ENCODE measurements at places on chromosomes 16 and 17.

GRCh38 chr16:66847533-66848067, 3.4 kb downstream of the CA7 start:
- DNase-seq = no peak

- peak; percentile 33 for DNase-seq
Measured at GRCh38 chr16:24070851-24071250, 185.3 kb upstream of the CACNG3 start.

GRCh38 chr16:84751947-84752346, 52.1 kb downstream of the USP10 start:
- DNase-seq = no peak

GRCh38 chr16:57623251-57624043, 5.0 kb upstream of the ADGRG1 start:
- no peak for DNase-seq

GRCh38 chr17:40922239-40922638, 15.2 kb downstream of the KRT23 start:
- DNase-seq = no peak

- DNase-seq = no peak
Measured at GRCh38 chr16:12881740-12882139, 19.7 kb upstream of the SHISA9 start.

DNA sequence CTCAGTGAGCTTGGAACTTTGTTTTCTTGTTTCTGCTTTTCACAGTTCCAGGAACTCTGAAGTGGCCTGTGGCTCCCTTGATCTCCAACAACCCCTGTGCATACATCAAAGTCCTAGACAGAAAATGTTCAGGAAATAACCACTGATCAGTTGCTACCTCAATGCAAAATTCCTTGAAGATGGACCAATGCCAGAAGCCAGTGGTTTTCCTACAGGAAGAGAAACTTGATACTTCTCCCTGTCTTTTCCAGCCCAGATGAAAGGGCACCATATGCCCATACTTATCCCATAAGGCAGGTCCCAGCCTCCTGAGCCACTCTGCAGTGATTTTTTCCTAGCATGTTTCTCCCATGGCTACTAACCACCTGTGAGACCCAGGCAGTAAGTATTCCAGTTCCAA, 12.3 kb upstream of the CDRT4 start:
- no peak for DNase-seq

DNA sequence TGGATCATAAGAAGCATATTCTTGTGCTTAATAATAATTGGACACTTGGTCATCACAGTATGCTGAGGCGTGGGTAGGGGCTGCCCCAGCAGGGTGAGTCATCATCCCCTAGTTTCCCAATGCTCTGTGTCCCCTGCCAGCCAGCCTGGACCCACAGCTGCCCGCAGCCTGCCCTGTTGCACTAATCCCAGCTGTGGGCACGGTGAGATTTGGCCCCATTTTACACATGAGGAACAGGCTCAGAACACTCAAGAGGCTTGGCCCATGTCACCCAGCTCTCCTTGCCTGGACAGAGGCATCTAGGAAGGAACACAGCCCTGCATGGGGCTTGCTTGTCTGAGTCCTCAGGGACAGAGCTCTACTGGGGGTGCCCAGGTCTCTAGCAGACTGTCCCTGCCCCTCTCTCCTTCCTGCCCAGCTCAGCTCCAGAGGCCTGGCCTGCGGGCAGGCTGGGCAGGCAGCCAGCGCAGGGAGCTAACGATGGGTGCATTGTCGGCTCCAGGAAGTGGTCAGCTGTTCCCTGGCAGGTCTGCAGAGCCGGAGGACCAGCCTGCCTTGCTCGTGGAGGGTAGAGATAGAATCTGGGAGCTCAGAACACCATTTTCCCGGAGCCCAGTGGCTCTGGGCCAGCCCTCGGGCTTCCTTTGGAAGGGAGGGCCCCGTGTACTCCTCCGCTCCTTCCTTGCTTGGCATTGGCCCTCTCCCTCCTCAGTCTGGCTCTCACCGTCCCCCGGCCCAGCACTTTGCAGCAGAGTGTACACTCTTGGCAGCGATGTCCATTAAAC, 189.4 kb downstream of the RAB11FIP4 start:
- peak; percentile 54 for DNase-seq

GRCh38 chr17:13825526-13826040, 223.9 kb upstream of the HS3ST3A1 start:
- no peak for DNase-seq

- no peak for DNase-seq
Measured at GRCh38 chr16:60820361-60820760, 1215.9 kb downstream of the CDH8 start.

GRCh38 chr17:16379654-16380053, 1.2 kb upstream of the UBB start:
- no peak for DNase-seq

DNA sequence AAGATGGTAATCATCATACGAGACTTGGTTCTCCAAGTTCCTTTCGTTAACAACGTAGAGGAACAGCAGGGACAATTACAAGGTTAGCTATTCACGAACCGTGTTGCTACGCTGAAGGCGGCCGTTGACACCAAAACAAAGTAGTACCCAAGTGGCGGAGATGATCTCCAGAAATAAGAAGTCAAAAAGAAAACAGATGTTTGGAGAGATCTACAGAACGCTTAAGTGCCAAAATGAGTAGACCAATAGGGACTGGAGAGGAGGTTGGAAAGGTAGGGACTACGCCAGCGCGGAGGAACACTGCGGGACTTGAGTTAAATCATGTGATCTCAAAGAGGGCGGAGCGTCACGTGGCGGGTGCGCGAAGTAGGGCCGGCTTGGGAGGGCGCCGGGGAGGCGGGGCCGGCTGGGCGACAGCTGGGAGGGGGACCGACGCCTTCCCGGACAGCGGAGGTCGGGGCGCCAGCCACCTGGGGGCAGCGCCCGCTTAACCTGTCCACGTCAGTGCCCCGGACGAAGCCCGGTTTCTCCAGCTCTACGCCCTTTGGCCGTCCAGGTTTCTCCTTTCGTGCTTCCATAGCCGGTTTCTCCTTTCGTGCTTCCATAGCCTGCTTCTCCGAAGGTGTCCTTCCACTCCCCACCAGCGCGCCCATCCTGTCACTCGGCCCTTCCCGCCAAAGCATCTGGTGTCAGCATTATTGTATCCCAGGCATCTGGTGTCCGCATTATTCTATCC, 636 bp upstream of the GABARAP start:
- peak; percentile 94 for DNase-seq

DNA sequence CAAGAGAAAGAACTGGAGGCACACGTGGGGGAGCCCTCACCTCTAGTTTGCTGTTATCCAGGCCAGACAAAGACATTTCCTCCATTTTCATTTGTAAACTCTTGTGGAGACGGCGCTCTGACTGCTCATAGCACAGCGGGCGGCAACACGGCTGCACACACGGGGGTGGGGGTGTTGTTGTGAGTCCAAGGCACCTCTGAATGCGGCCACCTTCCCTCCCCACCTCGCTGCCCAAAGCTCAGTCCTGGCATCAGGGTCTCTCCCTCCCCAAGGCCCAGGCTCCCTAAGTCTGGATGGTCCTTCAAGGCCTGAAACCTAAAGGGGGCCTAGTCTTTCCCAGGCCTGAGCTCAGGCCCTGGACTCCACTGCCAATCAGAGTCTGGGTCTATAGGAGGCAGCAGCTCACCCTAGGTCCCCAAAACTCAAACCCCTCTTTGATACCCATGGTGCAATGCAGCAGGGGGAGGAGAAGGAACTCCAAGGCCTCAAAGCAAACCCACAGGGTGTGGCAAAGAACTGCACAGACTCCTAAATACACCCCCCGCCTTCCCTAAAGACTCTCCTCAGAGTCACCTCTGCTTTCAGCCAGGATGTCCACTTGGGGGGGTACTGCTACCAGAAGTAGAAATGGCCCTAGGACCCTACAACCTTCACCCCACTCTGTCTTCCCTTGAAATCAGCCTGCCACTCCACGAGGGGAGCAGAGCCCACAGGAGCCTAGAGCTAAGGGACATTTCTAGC, 1.5 kb downstream of the ATXN7L3 start:
- peak; percentile 91 for DNase-seq

- no peak for DNase-seq
Measured at GRCh38 chr16:12250578-12250977, 274.0 kb downstream of the SNX29 start.

DNA sequence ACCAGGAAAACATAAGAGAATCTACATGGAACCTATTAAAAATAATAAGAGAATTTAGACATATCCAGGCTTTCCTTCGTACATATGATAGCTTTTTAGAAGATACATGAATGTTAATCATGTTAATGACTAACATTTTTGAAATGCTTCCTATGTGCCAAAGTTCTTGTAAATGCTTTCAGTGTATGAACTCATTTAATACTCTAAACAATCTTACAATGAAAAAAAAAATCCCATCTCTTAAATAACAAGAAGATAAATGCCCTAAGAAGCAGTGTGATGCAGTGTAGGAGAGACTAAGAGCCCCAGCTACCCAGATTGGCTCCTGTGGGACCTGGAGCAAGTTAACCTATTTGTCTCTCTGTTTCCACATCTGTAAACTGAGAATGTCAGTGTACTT, 220.4 kb upstream of the MYOCD start:
- DNase-seq = no peak

- DNase-seq = no peak
Measured at GRCh38 chr16:61936522-61936921, 99.7 kb downstream of the CDH8 start.

- no peak for DNase-seq
Measured at GRCh38 chr17:44830359-44831288, 537 bp upstream of the GJC1 start.

DNA sequence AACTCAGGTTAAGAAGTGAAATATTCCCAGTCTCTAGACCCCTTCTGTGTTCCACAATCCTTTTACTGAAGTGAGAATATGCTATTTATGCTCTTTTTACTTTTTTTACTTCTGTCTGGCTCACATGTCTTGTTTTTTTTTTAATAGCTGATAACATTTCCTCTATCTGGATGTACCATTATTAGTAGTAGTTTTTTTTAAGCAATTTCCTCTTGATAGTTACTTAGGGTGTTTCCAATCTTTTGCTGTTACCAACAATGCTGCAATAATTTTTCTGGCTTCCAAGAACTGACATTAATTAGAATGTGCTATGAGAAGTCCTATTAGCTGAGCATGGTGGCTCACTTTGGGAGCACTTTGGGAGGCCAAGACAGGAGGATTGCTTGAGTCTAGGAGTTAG, 32.0 kb downstream of the KSR1 start:
- no peak for DNase-seq

GRCh38 chr17:46873941-46874645, 22.7 kb downstream of the WNT9B start:
- no peak for DNase-seq

- no peak for DNase-seq
Measured at GRCh38 chr17:39357488-39357887, 43.9 kb downstream of the FBXL20 start.

DNA sequence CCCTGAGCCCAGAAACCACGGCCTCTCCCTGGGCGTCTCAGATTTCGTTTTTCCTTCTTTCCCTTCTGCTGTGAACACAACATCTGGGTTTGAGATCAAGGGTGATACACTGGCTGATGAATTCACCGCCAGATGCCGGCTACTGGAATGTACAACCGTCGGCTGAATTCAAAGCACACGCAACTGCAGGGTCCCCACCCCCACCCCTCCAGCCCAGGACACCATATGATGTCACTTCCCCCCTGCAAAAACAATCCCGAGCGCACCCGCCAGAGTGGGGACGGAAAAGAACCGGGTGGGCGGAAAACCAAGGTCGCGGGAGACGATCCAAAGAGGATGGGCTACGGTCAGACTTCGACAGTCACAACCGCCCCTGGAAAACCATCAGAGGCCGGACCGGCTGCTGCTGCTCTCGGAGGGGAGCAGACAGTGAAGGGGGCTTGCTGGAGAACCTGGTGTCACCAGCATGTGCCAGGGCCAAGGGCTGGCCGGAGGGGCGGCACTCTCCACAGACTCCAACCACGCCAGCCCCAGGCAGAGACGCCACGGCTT, 23.3 kb downstream of the CEP295NL start:
- DNase-seq = peak; percentile 19

DNA sequence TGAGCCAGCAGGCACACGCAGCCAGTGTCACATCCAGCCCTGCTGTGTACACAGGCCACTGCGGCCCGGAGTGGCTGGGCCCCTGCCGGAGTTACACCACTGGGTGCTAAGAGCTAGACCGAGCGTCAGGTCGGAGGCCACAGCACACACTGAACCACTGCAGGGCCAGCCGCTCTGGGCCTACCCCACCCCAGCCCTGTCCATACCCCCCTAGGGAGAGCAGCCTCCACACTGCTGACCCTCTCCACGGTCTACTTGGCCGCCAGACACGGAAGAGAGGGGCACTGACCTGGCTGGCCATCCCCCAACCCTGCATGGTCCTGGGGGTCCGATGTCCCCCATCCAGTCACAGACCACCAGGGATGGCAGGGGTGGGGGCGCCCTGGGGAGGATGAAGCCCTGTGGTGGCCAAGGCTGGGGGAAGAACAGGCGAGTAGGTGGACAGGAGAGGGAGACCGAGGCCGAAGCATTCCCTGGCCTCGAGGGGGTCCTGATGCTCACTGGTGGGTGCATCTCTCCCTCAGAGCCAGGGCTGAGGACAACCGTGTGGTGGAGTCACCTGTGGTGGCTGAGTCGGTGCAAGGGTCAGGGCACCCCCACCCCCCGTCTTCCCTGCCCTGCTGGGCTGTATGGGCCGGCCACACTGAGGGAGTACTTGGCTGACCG, 34.9 kb upstream of the ZC3H18 start:
- DNase-seq = no peak

DNA sequence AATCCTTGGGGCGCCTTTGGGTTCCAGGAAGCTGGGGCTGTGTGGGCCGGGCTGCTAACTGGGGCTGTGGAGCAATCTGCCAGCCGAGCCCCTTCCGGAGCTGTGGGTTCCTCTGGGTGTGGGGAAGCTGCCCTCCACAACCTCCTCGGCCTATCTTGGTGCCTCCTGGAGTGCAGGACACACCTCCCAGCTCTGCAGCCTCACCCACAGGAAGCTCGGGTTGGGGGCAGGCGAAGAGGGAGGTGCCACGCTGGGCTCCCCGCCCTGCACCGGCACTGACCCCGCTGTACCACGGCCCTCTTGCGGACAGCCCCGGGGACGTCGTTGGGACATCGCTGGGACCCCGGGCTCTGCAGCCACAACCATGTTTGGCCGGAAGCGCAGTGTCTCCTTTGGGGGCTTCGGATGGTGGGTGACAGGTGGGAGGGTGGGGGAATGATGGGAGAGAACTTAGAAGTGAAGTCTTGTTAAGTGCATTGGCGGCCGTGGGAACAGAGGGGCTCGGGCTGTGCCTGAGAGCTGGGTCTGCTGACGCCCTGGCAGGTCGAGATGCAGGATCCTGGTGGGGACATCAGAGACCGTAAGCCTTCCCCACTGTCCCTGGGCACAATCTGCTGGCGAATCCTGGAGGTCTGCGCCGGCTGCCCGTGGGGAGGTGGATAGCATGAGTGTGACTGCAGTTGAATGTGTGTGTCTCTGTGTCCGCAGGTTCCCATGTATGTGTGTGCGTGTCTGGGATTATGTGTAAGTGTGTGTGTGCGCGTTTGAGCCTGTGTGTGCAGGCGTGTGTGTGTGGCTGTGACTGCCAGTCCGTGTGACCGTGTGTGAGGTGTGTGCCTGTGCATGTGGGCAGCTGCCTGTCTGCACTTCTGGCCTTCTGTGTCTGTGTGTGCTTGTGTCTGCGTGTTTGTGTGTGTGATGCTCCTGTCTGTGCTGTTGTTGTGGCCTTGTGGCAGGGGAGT, at the start of gene RAP1GAP2:
TSS of gene RAP1GAP2 (plus strand) at position 275 of the 962 bp plus-strand sequence. CDS start at position 365, 90 bp downstream.
- peak; percentile 94 for DNase-seq

GRCh38 chr17:17540935-17541639, 44.9 kb upstream of the RASD1 start:
- no peak for DNase-seq
